ENCODE measurements at places on chromosomes 3 and 15.

DNA sequence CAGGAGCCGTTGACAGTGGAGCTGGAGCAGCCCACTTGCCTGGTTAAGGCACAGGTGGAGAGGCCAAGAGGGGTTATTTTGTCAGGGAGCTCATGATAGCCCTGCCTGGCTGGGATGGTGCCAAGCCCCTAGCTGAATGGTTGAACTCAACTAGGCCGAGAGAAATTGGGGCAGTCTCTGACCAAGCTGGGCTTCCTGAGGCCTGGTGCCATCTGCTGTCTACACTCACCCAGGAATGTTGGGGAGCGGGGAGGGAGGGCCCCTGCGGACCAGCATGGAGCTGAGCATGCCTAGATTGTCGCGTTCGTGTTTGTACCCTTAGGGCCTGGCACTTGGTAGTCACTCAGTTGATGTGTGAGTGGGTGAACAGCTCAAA, 1.2 kb downstream of the BRPF1 start:
- no peak for DNase-seq

DNA sequence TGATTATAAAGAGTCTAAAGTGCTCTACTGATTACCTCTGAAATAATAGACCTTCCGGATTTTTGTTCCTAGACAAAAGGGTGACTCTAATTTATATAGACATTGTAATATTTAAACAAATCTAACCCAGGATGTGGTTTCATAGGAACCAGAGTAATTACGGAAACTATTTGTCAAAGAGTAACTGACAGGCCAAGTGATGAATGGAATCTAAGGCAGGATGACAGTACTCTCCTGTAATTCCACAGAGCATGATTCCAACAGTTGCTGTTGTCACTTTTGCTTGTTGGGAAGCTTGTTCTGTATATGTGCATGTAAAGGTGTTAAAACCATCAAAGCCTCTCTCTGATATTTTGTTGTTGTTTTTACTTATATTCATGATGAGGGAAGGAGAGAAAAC, 1141.0 kb downstream of the IGSF11 start:
- no peak for DNase-seq

DNA sequence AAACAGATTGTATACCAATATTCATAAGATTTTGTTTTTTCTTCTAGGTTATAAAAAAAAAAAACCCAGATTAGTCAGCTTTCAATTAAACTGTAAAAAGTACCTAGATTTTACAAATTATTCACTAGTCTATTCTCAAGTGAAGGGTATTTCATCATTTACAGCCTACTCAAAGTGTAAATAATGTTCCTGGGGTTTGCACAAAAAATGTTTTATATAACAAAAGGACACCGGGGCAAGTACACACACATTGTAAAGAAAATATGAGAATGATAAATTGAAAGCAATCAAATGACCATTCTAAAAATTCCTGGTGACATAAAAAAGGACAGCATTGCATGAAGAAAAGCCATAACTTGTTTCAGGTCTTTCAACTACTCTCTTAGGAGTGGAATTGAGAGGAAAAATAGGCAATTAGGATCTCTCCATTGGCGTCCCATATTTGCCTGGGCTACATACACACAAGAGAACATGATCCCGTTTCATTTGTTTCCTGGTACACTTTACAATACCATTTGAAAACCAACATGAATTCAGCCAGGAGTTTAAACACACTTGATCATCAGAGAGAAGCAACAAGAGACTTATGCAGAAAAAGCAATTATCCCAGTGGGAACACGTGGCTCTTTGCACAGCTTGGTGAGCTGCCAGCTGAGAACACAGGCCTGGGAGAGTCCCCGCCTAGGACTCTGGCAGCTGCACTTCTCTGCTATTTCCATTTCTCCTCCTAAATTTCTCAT, 1039.2 kb downstream of the ROBO1 start:
- no peak for DNase-seq

DNA sequence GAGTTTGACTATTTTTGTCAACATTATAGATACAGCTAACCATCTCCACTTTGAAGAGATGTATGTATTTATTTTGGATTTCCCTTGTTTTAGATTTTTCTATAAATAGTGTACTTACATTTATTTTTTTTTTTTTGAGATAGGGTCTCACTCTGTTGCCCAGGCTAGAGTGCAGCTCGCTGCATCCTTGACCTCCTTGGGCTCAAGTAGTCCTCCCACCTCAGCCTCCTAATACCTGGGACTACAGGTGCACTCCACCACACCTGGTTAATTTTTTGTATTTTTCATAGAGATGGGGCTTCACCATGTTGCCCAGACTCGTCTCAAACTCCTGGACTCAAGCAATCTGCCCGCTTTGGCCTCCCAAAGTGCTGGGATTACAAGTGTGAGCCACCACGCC, 55.3 kb upstream of the TRPM1 start:
- DNase-seq, result no peak

DNA sequence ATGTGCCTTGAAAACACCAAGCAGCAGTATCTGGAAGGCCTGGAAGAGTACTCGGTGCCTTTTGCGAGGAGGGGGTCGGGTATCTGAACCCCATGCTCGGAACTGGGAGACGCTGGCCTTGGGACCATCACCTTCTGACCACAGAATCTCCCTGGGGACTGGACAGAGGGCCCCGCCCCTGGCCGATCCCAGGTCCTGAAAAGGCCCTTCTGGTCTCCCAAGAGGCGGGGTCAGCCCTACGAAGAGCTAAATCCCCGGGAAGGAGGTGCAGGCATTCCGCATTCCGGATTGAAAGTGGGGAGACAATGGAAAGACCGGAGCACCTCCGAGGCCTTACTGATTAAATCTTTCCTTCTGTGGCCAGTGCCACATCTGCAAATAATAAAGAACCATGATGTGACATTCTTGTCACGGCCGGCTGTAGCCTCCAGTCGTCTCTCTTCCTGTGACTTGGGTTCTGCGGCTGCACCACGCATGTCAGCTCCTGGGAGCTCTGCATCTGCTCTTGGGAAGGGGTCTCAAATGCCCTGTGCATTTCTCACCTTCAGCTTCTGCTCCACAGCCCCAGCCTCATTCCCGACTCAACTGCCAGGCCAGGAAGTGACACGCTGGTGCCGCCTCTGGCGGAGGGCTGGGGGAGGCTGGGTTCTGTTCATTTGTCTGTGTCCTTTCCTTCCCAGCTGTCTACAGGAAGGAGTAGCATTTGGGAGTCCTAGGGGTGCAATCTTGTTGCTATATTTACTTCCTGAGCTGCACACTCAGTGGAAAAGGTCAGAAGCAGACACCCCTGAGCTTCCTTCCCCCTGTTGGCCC, 173.5 kb downstream of the KLF13 start:
- DNase-seq, result no peak

DNA sequence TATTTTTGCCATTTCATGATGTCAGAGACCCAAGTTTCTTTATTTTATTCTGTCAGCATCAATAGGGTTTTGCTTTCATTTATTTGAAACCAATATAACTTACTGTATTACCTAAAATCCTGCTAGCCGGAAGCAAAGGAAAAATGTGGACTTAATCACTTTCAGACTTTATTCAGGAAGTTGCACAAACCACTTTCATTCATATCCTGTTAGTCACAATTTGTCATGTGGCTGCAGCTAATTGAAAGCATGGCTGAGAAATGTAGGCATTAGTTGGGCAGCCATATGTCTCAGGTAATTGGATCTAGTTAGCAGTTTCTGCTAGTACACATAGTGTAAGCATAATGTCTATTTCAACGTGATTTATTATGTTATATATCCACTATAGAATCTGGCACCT, 462.3 kb upstream of the SGO1 start:
- no peak for DNase-seq

DNA sequence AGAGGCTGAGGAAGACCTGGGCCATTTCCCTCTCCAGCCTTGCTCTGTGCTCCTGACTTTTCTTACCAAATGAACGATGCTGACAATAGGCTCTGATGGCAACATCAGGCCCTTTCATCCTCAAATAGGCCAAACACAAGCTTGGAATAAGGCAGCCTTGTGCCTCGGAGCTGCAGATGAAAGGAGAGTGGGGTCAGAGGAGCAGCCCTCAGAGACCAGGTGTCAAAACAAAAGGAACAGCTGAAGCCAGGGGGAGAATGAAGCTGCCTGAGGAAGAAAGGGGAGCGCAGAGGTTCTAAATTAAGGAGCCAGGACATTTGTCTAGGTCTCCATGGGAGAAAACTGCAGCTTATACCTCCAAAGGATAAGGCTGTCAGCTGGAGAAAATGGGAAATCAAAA, 5.1 kb downstream of the BFSP2 start:
- DNase-seq, result no peak

- no peak for DNase-seq
Observed at GRCh38 chr3:125480656-125481374, 39.2 kb downstream of the SNX4 start.

GRCh38 chr3:84738086-84738485, 220.7 kb upstream of the CADM2 start:
- DNase-seq, result no peak

- DNase-seq, result no peak
Observed at GRCh38 chr3:170423001-170423615, 4.4 kb downstream of the CLDN11 start.

DNA sequence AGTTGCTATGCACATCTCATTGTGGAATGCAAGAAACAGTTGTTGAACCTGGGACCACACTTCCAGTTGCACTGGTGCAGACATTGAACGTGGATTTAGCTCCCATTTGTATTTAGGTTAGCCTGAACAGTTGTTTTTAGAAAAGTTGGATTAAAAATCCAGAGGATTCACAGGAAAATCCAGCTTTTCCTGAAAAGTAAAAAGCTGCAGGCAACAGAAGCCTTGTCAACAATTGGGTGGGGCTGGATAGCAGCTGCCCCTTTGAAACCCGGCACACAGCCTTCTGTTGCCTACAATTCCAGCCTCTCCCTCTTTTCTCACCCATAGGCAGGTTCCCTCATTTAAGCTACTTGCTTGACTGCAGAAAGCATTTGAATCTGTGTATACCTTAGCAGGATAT, 165.3 kb upstream of the TBL1XR1 start:
- DNase-seq, result no peak

GRCh38 chr15:68778876-68779275, 41.8 kb downstream of the ANP32A start:
- DNase-seq, result no peak

DNA sequence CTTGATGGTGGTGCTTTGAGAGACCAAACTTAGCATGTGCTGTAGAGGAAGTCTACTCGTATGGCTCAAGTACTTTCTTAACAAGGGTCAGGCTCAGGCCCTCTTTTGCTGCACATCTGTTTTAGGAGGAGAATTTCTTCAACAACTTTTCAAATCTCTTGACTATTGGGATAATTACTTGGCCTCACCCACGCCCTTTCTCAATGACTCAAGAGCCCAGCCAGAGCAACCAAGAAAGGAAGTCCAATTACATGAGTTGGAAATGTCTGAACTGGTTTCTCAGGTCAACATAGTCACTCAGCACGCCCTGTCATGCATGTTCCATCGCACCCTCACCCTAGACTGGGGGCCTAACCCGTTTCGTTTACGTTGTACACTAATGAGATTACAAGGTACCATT, 44.8 kb upstream of the UMPS start:
- DNase-seq, result no peak

- no peak for DNase-seq
Observed at GRCh38 chr3:192481638-192482037, 245.7 kb downstream of the FGF12 start.

- DNase-seq, result no peak
Observed at GRCh38 chr3:58135712-58136543, 74.8 kb downstream of the DNASE1L3 start.

DNA sequence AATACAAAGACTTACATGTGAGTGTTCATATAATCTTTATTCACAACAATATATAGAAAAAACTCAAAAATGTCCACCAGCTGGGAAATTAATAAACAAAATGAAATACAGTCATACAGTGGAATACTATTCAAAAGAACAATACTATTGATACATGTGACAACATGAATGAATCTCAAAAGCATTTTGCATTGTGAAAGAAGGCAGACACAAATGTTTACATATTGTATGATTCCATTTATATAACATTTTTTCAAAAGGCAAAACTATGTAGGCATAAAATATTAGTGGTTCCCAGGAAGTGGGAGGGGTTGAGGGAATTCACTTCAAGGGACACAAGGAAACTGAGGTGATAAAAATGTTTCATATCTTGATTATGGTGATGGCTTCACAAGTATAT, 303.2 kb downstream of the CTNNB1 start:
- DNase-seq, result no peak

GRCh38 chr3:16583551-16583950, 21.7 kb downstream of the DAZL start:
- DNase-seq, result no peak

DNA sequence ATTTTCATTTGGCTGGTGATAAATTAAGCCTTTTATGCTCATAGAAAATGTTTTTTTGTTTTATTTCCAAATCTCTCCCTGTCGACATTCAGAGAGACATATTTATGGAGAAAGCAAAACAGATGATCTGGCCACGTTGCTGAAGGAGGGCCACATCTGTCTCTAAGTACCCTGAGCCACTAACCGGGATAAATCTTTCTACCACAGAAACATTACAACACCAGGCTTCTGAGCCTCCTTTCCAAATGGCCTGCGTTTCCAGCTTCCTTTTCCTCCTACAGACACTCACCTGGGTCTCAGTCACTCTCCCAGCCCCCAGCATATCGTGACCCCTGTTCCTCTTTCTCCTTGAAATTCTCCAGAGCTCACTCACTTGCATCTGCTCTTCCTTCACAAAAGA, 161.0 kb downstream of the ARRDC4 start:
- DNase-seq, result no peak

DNA sequence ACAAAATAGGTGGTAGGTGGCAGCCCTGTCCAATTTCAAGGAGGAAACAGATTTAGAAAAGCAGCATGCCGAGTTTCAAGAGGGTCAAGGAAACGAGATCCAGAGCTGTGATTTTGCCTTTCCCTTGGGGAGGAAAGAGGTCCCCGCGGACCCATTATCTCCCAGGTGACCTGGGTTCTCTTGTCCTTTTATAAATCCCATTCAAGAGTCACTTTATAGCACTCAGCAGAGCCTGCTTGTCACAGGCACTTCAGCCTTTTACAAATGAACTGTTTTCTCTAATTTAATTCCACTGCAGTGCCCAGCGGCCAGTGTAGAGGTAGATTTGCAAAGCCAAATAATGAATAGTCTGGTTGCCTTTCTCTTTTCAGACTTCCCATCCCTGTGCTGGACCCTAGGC, 99.9 kb downstream of the CD47 start:
- no peak for DNase-seq

DNA sequence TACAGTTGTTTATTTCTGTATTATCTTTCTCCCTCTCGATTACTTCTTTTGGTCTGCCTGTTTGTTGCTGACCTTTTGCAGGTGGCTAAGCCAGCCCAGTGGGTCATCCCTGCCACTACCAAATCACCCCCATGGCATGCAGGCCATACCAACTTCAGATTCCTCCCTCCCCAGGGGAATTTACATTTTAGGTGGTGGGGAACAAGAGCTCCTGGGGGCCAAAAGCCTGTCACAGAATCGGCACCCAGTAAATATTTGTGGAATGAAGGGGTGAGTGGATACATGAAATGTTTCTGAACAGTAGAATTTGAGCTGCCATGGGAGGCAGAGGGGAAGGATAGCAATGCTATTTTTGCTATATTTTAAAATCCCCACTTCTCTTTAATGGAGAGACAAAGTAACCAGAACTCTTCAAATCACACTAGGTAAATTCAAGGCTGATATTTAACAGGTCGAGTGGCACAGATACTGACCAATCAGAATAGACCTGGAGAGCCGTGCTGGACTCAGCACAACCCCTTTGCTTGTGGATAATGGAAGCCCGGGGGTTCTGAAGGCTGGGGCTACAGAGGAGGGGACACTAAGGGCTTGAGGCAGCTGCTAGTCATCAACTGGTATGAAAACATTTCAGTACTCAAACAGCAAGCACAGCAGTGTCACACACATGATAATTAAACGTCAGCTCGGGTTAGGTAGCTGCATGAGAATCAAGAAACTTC, 54.3 kb upstream of the SMAD3 start:
- no peak for DNase-seq

GRCh38 chr3:119300991-119301391, 6.8 kb downstream of the ARHGAP31 start:
- DNase-seq, result no peak

All from CD4-positive, alpha-beta T cell treated with Interleukin-12 subunit alpha and Interleukin-12 subunit beta, for 1 hour (primary cell).